ENCODE measurements at places on chromosomes 12 and 14.

DNA sequence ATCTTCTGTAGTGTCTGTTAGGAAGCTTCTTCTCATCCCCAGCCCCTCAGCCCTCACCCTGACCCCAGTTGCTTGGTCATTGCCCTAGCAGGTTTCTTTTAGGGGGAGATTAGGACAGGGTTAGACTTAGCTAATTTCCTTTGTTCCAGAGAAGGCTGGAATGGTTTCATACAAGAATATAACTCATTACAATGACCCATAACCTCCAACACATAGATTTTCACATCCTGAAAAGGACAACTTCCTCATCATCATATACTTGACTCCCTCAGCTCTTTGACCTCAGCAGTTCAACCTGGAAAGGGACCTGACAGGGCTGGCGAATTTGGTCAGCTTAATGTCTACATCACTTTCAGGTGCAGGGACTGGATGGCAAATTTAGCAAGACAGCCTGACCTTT, 8.0 kb upstream of the BHLHE41 start:
- no peak for DNase-seq

DNA sequence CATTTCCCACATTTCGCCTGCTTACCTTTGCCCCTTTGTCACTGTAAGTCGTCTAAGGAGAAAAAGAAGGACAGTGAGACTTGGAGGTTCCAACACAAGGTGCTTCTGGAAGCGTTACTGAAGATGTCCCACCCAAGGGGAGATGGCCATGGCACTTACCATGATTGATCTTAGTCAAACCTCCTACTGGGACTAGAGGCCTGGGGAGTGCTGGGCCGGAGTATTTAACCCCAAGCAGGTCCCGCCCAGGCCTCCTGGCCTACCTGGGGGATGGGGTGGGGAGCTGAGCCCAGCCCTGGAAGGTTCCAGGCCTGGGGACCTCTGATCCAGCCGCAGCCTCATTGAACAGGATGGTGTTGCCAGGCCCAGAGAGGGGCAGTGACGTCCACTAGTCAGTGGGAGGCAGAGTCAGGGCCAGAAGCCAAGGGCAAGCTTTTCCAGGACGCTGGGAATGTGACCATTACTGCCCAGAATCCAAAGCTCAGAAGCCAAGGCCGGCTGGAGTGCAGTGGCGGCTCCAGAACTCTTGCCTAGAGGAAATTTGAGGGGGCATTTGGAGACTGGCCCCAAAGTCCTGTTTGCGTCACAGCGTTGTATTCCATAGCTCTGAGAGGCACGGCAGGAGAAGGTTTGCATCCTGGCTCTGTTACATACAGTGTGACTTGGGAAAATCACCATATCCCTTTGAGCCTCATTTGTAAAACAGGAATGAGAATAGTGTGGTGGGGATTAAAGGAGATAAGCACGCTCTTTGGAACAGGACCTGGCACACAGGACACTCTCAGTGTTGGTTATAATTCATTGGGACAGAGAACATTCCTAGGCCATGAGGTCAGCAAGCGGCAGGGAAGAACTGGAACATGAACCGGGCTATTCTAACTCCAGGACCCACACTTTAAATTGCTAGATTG, at the start of gene HPD:
Gene HPD (minus strand): TSS at position 198 of the 911 bp plus-strand sequence. CDS start 36 bp downstream, at position 162.
- DNase-seq, result peak; percentile 62

DNA sequence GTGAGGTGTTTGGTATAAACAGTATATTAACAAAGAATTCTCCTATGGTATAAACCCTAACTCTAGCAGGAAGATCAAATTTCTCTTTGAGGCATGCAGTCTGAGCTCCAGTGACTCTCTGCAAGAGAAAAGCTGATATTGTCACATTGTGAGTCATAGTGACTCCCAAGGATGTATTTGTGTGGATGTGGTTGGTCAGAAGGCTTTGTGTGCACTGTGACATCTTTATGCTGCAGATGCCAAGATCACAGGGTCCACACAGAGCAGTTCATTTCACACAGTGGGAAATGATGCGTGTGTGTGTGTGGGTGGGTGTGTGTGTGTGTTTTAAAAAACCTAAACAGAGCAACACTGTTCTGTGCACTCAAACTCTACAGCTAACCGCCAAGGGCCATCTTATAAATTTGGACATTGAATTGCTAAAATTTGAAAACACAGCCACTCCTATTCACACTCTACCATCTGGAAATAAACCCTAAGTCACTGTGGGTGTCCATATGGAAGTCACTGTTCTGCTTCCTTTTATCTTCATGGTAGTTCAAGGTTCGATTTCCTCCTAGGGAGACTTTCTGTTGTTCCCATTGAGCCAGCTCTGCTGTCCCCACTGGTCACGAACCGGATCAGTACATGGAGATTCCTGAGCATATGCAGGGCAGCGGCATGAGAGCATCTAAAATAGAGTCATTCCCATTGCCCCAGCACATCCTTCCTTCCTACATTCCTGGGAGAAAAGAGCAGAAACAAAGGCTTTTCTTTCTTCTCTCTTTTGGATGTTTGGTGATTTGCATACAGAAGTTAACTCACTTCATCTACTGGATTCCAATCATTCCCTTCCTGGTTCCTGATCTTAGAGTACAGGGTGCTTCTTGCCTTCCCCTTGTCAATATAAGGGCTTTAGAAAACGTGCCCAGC, 727.6 kb downstream of the DIO2 start:
- DNase-seq, result peak; percentile 6

DNA sequence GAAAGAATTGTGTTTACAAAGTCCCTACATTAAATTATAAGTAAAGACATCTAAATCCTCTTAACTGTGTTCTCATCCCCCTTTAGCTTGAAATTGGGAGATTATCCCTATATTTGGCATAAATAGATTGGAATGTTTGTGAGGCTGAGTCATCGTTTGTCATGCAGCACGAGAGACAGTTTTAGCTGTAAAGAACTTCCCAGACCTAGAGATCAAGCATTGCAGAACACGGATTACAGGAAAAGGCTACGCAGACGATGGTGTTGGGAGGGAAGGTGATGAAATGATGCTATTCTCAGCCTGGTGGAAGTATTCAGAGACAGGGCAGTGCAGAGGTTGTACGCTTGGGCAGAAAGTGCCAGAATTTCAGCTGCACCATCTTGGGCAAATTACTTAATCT, 93.8 kb downstream of the PTPRB start:
- DNase-seq, result peak; percentile 76

DNA sequence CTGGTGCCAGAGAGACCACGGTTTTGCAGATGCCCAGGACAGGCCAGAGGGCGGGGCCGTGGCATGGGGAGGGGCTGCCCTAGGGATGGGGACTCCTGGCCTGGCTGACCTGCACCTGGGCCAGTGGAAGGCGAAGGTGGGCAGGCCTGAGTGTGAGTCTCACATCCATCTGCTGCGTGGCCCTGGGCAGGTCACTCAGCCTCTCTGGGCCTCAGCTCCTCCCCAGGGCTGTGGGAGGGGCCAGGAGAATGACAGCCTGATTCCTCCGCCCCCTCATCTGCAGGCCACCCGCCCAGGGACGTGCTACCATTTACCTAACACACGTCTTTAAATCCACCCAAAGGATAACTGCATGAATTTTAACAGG, 90.9 kb downstream of the GALNT9 start:
- no peak for DNase-seq

DNA sequence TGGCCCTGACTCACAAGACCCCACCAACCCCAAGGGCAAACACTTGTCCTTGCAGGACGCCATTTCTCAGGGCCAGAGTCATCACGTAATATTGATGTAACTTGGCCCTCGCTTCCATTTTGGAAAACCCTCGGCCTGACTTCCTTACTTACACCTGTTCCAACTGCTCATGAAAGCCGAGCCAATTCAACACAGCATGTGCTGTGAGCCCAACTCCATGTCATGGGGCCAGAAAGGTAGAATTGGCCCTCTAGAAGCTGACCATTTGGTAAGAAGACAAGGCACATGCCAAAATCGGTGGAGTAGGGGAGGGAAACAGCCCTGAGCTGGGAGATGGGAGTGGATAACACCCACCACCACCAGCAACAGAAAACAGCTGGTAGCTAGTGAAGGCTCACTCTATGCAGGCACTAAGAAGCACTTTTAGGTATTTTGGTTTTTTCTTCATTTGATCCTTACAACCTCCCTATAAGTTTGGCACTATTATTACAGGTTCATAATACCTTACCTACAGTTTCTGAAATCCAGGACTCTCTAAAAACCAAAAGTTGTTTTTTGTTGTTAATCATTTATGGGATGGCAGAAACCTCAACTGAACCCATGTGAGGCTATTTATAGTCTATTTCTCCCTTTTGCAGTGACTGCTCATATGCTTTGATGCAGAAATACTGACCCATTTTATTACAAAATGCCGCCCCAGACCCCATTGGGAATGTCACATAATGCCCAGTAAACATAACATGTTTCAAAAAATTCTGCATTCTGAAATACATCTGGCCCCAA, 6.5 kb downstream of the TTC7B start:
- DNase-seq, result no peak

GRCh38 chr12:94532490-94533422, 73.1 kb upstream of the CEP83 start:
- DNase-seq, result peak; percentile 21

DNA sequence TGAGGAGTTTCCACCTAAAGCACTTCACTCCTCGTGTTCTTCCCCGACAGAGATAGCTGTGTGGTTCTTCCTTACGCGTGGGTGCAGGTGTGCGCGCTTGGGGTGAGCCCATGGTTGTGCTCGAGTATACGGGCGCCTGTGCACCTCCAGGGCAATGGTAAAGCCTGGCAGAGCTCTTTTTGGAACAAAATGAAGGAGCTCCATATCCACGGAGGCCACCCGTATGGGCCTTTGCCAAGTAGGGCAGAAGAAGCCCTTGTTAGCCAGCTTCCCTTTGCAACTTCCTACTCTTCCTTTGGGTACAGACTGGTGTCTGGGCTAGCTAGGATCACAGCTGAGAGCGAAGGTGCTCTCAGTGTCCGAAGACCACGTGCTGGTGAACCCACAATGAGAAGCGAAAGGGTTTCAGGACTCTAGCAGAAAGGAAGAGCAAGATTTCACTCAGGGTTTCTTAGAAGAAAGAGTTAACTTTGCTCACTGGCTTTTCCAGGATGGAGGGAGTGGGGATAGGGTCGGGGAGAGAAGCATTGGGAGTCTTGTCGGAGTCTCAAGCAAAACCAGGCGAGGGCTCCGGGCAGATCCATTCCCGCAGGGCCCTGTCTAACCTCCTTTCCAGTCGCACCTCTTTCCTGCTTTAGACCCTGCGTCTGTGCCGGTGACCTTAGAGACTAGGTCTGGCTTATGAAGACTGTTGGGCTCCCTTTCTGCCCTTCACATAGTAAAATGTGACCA, 960 bp upstream of the LRFN5 start:
- DNase-seq, result no peak

All from GM04504 (cell line).